Glutamatergic neuron (in vitro differentiated cells): ENCODE measurements at places on chromosomes 5 and 9. TPM values are rescaled to one million over a fixed set of nuclear protein-coding genes. Genes with fewer than 3 reads are reported as not detected.

The SLCO4C1 gene
- 1.5 TPM for total RNA-seq

DNA sequence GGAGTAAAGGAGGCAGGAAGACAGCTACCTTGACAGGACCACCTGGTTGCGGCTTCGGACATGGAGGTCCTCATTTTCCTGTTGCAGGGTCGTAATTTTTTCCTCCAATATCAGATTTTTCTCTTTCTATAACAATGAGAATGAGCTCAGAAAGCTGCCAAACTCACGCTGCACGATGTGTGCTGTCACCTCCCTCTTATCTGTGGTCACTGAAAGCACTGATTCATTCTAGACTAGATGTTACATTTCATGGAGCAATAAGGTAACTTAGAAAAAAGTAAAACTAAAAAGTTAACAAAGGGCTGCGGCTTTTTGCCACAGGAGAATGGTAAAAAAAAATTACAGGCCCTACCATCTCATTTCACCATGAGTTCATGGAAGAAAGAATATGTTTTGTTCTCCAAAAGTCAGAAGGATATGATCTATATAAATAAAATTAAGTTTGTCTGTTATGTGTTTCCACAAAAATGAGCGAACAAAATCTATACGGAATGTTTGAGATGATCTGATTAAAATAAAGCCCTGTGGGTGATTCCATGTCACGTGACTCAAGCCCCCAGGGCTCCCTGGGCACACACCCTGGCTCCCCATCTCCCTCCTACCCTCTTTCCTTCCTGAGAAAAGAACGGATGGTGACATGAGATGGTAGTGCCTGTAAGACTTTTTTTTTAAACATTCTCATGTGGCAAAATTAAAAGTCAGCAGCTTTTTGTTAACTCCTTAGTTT is 26.9 kb upstream of the ANXA6 start:
- no peak for DNase-seq
- H3K4me3 ChIP-seq = no peak overlapping the region
- peaks cover 16% of the 10 kb centered on the region for H3K36me3 ChIP-seq
- H3K27ac ChIP-seq = peak overlapping the region; percentile 28
- no peaks in the 10 kb centered on the region for H3K27me3 ChIP-seq

DNA sequence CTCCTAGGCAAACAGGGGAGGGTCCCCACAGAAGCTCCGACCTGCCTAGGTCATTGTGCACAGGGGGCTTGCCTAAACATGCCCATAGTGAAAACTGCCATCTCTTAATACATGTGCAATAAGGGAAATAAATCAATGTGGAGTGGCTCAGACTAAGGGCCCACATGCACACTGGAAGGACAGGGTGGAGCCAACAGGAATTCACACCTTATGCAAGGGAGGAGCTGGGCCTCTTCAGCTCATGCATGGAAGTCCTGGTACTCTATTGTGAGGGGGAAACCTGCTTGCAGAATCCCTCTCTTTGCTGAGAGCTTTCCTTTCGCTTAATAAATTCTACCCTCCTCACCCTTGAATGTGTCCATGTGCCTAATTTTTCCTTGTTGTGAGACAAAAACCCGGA is 815.8 kb downstream of the EFNA5 start:
- no peaks in the 10 kb centered on the region for H3K36me3 ChIP-seq
- H3K27me3 ChIP-seq = no peaks in the 10 kb centered on the region
- H3K4me1 ChIP-seq = peaks cover 2% of the 10 kb centered on the region
- H3K4me3 ChIP-seq = no peak overlapping the region
- no peak for DNase-seq
- no peak overlapping the region for H3K27ac ChIP-seq

The CLTA gene
- 164 TPM for total RNA-seq

DNA sequence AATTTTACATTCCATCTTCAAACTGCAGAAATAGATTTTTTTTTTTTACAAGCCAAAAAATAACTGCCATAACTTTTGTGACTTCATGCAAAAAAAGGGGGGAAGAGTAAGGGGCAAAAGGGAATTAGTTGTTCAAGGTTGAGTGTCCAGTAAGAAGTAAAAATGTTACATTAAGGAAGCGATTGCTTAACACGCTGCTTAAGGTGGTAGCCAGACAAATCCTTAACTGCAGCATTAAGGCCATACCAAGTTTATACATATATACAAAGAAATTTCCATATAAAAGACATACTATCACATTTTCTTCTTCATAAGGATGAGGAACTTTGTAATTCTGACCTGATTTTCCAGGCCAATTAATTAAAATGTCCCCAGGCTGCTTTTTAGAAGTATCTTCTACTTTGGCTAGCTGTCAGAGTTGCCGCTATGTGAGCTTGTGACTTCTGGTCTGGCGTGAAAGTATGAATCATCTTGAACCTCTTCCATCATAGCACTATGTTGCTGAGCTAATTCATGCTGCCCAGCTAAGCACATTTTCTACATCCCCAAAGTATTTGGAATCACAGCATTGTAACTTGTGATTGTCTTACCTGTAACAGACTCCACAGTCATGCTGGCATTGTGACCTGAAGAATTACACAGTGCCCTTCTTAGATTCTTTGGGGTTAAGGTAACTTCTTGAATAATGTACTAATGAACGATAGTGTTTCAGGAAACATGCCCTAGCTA is 40.0 kb downstream of the G3BP1 start:
- H3K27ac ChIP-seq = no peak overlapping the region
- no peak overlapping the region for H3K4me3 ChIP-seq
- H3K36me3 ChIP-seq = peaks cover 5% of the 10 kb centered on the region
- no peak for DNase-seq

GRCh38 chr5:91367908-91368648 is 15.0 kb downstream of the ARRDC3 start:
- no peak overlapping the region for H3K27ac ChIP-seq
- DNase-seq = no peak
- no peaks in the 10 kb centered on the region for H3K27me3 ChIP-seq
- no peaks in the 10 kb centered on the region for H3K36me3 ChIP-seq
- H3K4me1 ChIP-seq = peaks cover 1% of the 10 kb centered on the region
- H3K4me3 ChIP-seq = no peak overlapping the region

- H3K27me3 ChIP-seq = peaks cover 2% of the 10 kb centered on the region
- peaks cover 21% of the 10 kb centered on the region for H3K36me3 ChIP-seq
- DNase-seq = no peak
- H3K27ac ChIP-seq = no peak overlapping the region
- no peak overlapping the region for H3K4me3 ChIP-seq
These were observed 176.7 kb downstream of the MED10 start for GRCh38 chr5:6201631-6202030.
